ENCODE measurements at places on chromosomes 3 and 15.
A peak's percentile ranks its signal among the peaks of the same experiment; 100 is the strongest.

- DNase-seq = no peak
Observed at GRCh38 chr15:48318131-48318530, 13.1 kb upstream of the DUT start.

DNA sequence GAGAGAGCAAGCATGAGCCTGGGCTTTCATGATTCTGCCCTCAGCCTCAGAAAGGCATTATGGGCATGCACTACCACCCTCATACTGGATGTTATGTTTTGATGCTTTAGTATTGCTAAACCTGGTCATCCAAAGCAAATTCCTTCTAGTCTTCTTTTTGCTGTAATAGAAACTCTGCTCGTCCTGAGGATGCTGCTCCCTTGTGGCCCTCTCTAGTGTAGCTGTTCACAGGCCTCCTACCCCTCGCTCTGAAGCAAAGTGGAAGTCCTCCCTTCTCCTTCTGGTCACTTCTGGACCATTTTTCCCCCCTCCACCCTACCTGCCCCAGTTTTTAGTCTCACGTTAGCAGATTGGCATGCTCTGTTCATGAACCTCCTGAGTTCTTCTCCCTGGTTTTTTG lies 22.9 kb upstream of the CCNL1 start:
- DNase-seq = peak; percentile 19

DNA sequence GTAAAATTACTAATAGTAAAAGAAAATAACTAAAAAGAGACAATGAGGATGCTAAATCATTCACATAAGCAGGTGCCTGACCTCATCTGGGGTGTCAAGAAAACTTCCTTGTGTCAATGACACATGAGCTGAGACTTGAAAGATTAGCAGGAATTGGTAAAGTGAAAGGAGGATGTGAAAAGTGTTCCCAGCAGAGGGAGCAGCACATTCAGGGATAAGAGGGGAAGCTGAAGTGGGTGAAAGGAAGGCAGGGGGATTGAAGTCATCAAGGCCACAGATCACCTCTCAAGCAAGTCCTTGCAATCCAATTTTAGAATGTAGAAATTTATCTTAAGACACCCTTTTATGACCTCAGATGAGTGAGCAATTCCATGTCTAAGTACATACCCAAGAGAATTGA lies 60.2 kb upstream of the ACP3 start:
- peak; percentile 63 for DNase-seq

DNA sequence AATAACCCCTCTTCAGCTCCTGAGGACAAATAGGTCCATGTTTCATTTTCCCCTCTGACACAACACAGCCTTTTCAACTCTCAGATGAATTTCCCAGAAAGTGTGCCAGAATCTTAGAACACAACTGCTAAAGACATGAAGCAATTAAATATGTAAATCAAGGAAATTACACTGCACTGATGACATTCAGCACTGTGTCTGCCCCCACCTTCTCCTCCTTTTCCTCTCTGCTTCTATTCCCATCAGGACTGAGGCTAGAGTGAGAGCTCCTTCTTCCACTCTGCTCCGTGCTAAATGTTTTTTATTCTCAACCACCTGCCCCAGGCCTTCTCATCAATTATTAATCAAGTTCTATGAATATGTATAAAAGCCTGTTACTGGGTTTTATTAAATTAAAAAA lies 596.1 kb downstream of the TUSC7 start:
- DNase-seq = no peak

DNA sequence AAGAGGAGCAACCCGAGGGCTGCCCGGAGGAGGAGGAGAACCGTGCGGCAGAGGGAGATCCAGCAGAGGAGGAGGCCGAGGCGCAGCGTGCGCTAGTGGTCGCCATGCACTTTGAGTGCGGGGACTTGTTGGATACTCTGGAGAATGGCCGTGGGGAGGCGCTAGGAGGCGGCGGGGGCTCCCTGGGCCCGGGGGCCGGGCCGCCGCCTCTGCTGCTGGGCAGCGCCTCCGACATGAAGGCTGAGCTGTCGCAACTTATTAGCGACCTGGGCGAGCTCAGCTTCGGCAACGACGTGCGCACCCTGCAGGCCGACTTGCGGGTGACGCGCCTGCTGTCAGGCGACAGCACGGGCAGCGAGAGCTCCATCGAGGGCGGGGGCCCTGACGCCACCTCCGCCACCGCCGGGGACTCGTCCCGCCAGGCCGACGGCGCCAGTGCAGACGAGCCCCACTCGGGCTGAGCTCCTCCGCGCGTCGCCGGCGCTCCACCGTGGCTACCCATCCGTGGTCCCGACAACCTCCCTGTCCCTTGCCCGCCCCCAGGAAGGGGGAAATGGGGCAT lies 2.0 kb downstream of the FAM43A start:
- peak; percentile 61 for DNase-seq

DNA sequence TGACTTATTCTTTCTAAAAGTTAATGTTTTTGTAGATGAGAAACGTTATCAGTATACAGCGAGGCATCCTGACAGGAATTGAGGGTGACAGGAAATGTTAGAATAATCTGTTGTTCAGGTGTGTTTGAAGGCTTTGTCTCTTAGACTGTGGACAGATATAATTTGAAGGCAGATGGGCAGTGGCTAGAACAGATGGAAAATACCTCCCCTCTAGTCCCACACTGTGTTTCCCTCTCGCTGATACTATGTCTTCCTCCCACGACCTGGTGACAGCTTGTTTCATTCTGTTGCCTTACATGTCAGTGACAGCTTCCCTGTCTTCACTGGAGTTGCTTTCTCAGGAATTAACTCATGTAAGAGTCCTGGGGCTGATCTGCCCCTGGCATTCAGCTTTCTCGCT lies 125.3 kb downstream of the MYRIP start:
- DNase-seq = no peak

DNA sequence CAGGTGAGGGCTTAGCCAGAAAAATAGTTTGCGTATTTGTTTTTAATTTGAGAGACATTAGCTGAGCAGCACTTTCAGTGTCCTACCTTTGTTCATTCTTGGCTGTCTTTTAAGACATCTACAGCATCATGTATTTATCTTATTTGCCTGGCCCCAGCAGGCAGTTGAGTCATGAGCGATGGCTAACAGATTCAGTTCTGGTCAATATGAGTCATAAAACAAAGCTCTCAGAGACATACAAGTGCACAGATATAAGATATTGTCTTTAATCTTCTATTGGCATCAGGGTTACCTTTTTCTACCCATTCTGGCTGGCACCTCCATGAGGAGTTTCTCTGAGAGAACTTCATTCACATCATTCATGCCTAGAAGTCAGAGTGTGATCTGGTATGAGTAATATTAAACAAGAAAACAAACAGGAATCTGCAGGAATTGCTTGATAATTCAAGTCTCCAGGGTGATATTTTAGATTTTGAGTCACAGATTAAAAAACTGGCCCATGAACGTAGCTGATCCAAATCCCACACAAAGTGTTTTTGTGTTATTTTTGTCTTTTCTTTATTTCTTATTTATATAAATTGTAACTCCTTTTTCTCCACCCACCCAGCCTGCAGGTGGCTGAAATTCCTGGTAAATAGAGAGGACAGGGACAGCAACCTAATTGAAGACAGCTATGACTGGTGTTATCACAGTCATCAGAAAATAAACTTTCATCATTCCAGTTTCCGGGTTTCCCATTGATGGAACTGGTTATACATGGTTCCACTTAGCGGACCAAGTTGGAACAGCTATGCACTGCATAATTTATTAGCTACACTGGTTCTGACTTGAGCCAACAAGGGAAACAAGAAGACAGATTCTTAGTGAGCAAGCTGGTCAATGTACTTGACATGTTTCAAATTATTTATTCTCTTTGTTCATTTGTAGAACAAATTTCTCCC lies 47.3 kb downstream of the PLSCR2 start:
- peak; percentile 89 for DNase-seq

DNA sequence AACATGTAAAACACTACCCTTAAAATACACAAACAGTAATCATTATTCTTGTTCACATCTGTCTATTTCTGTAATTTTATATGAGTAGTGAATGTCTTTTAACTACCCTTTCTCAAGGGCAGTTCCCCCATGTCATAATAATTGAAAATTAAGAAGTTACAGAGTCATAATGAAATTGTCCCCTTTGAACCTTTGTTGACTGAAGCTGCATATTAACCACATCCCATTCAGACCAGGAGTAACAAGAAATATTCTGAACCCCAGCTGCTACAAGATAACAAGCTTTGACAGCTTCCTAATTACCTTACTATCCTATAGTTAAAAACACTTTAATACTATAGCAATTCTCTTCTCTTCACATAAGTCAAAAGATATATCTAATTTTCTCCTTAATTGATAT lies 635.9 kb upstream of the SUCLG2 start:
- no peak for DNase-seq

- no peak for DNase-seq
Observed at GRCh38 chr3:120443626-120444123, 7.1 kb downstream of the FSTL1 start.

GRCh38 chr3:190081389-190081788 lies 39.3 kb downstream of the P3H2 start:
- no peak for DNase-seq

DNA sequence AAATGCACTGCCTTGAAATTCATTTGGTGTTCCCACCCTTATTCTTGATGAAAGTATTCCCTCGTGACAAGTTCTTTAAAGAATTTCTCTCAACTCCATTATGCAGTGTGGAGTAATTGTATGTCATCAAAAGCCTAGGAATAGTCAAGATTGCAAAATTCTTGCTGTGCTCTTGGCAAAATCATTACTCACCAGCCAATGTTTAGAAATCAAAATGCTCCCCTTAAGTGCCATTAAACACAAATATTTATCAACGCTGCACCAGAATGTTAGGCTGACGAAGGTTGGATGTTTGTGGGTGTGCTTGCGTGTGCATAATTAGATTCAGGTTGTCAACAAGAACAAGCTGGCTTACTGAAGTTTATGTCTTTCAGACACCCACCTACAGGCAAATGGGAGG lies 40.5 kb downstream of the SST start:
- peak; percentile 6 for DNase-seq

- peak; percentile 26 for DNase-seq
Observed at GRCh38 chr15:84079885-84080777, 155.4 kb upstream of the GOLGA6L4 start.

DNA sequence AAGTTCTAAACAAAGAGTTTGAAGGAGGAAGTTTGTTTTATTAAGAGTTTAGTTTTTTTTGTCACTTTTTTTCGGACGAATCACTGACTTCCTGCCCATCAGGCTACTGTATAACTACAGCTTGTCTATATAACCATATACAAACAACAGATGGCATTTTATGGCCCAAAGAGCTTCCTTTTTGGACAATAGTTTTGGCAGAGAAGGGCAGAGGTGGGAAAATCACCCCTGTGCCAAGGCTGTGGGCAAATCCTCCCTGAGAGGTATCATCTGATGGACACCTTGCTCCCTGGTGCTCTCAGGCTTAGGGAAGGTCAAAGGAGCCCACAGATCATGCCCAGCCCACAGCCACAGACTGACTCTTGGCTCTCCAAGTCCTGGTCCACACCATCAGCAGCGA lies 113.4 kb downstream of the OXNAD1 start:
- no peak for DNase-seq

- DNase-seq = no peak
Observed at GRCh38 chr3:33900809-33901505, 102.5 kb downstream of the PDCD6IP start.

DNA sequence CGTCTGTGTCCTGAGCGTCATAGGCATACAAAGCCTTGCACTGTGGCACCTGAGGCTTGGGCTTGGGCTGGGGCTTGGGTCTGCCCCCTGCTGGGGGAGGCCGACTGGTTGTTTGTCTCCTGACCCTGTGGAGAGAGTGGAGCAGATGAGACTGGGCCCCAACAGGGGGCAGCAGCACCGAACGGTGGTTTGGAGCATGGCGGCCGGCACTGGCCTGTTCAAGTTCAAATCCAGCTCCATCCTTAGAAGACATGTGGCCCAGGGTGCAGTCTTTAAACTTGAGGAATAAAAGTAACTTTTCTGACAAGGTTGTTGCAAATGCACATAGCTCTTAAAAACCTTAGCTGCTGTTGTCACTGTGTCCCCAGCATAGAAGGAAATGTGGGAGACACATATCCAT lies 33.3 kb downstream of the CCNB2 start:
- no peak for DNase-seq

DNA sequence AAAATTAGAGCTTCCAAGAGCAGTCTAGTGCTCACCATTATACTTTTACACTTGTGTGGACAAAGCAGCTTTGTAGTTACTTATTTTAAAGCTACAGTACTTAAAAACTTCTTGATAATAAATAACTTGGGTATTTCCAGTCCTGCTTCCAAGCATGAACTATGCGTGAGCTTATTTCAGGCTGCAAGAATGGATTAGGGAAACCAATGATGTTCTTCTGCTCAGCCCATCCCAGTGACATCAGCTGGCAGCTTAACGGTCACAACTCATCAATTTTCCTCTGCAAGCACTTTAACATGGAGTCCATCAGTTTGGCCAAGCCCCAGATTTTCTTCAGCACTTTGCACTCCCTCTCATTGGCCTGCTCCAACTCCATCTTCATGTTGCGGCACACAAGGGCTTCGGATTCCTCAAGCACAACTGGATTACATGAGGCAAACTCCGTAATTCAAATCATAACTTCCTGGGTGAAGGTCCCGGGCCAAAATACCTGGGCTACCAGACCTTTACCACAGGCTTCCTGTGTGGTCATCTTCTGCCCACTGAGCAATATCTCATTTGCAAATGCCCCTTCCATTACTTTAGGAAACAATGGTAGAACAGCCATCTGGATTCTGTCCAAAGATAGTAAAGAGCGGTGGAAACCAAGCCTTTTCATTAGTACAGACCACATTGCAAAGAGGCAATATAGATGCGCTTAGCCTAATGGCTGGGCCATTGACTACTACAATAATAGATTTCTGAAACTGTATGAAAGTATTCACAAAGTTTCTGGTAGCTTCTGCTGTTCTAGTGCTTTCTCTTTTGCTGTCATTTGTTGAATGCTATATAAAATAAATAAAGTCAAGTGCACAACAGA lies 87.5 kb upstream of the DAZL start:
- no peak for DNase-seq

- peak; percentile 63 for DNase-seq
Observed at GRCh38 chr3:45666757-45667431, 22.3 kb upstream of the SACM1L start.

GRCh38 chr3:133329626-133330025 lies 70.2 kb upstream of the BFSP2 start:
- DNase-seq = no peak

- no peak for DNase-seq
Observed at GRCh38 chr15:66240240-66240794, 13.2 kb downstream of the MEGF11 start.

GRCh38 chr3:170352936-170353335 lies 4.6 kb upstream of the SKIL start:
- no peak for DNase-seq

DNA sequence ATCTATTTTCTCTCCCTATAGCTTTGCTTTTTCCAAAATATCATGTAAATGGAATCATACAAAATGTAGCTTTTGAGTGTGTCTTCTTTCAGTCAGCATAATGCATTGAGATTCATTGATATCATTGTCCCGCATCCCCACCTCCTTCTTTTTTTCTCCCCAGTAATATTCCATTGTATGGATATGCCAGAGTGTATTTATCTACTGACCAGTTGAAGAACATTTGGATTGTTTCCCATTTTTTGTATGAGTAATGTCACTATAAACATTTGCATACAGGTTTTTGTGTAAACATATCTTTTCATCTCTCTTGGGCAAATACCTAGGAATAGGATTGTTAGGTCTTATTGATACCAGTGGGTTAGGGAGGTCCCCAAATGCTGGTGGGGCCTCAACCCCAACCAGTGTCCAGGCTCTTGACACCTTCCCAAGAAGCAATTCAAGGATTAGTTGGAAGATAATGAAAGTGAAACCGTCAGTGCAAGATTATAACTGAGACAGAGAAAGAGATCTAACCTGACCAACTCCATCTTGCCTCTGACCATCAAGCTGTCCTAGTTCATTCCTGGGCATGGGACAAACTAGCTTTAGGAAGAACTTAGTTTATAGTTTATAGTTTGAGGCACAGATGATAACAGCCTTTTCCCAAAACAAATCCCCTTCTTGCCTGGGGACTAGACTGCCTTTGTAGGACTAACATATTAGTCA lies 7.4 kb upstream of the SLC33A1 start:
- no peak for DNase-seq
